ENCODE measurements at places on chromosomes 13 and 19.

DNA sequence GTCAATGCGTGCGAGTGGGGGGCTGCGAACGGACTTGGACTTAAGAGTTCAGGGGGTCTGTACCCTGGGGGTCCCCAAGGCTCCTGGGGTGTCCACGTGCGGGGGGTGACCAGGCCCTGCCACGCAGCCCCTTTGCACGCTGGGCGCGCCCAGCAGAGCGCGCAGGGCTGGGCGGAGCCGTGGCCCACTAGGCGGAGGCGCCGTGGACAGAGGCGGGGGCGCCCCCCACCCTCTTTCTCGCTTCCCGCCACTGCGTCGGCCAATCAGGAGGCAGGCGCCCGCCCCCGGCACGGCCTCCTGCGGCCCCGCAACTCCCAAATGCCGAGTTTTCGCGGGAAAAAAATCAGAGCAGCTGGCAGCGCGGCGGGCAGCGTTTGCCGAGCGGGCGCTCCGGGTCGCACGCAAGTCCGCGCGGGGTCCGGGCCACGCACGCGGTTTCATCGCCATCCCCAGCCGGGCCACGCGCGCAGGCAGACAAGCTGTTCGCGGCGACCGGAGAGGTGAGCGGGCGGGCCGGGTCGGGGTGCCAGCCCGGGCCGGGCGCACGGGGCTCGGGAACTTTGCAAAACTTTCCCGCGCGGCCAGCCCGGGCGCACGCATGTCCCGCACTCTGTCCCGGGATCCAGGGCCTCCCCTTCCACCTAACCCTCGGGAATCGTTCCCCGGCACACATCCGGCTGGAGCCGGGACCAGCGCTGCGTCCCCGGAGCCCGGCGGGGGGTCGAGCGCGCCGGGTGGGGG, at the start of gene UHRF1:
TSS of gene UHRF1 (plus strand) at position 346 of the 741 bp plus-strand sequence. CDS start 1,385 bp downstream, outside the sequence.
- DNase-seq = peak; percentile 45

DNA sequence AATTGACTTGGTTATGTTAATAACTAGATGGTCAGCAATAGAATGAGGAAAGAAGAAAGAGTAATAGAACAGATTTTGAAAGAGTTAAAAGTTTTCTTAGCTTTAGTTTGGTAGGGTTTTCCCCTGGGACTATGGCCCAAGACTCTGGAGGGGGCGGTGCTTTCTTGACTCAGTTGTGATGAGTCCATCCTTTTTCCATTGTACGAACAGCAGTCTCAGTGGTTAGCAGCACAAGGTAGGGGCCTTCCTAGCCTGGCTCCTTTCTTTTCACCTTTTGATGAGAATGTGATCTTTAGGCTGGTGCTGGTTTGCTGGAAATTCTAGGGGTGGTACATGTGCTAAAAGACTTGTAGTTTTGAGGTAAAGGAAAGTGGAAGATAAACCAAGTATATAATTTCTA, 38.8 kb downstream of the ZNF506 start:
- DNase-seq = no peak

DNA sequence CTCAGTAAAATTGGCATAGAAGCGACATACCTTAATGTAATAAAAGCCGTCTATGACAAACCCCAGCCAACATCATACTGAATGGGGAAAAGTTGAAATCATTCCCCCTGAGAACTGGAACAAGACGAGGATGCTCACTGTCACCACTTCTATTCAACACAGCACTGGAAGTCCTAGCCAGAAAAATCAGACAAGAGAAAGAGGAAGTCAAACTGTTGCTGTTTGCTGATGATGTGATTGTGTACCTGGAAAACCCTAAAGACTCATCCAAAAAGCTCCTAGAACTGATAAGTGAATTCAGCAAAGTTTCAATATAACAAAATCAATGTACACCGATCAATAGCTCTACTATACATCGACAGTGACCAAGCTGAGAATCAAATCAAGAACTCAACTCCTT, 63.3 kb downstream of the TNFSF13B start:
- no peak for DNase-seq

DNA sequence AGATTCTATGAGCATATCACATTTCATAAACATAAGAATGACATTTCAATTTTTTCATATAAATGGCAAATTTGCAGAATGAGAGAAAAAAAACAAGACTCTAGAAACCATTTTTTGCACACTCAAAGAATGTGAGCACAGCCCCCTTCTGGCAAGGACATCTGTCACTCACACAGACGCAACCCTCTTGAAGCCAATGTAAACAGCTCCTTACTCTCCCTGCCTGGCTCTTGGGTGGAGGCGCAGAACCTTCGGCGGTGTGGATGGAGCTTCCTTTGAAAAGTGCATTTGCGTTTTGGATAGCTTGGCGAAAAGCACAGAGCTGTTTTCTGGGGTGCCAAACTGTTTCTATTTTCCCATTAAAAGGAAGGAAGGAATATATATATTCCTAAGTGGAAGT, 367.6 kb upstream of the TSHZ3 start:
- DNase-seq = no peak

DNA sequence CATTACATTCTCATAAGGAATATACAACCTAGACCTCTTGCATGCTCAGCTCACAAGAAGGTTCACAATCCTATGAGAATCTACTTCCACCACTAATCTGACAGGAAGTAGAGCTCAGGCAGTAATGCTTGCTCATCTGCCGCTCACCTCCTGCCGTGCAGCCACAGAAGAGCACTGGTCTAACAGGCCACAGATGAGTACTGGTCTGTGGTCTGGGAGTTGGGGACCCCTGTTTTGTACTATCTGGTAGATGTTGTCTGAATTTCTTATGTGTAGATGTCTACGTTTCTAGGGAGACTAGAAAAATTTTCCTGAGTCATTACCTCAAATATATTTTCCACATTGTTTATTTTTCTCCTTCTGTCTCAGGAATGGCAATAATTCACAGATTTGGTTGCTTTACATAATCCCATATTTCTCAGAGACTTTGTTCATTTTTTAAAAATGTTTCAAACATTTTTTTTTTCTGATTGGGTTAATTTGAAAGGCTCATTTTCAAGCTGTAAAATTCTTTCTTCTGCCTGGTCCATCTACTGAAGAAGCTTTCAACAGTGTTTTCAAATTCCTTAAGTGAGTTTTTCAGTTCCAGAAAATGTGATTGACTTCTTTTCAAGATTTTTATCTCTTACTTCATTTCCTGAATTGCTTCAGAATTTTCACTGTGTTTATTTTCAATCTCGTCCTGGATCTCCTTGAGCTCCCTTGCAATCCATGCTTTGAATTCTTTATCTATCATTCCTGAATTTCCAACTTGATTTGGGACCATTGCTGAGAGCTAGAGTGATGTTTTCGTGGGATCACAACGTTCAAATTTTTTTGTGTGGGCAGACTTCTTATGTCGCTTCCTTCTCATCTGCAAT, 1322.2 kb downstream of the PCDH9 start:
- no peak for DNase-seq

- no peak for DNase-seq
Measured at GRCh38 chr13:20141238-20142022, 19.4 kb downstream of the GJA3 start.

- DNase-seq = no peak
Measured at GRCh38 chr13:112623051-112623711, 35.2 kb upstream of the TUBGCP3 start.

DNA sequence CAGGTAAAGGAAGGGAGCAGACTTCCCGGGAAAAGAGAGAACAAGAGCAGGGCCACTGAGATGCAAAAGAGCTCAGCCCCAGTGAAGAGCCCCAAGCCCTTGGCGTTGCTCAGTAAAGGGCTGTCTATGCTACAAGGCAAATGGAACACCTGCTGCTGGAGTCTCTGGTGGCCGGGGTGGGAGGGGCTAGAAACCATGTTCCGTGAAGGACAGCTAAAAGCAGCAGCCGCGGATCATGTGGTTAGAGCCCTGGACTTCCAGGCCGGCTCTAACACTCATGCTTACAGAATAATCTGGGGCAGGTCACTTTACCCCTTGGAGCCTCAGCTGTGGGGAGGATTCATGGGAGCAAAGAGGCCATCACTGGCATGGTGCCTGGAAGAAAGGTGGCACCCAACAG, 17.8 kb downstream of the POU2F2 start:
- no peak for DNase-seq

GRCh38 chr19:28443361-28443760, 769.6 kb downstream of the UQCRFS1 start:
- DNase-seq = no peak

DNA sequence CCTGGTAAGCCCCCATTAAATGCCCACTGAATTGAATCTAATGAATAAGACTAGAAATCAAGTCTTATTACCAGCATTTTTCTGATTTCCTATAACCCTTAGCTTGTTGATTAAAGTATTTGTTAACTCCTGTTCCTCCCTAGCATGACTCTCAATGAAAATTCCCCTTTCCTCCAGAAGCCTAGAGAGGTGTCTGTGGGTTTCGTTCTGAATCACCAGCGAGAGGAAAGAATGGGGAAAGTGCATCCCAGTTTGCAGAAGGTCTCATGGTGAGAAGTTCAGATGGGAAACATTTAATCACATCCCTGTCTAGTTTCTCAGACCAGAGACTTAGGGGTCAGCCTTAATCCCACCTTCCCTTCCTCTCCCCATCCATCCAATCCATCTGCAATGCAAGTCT, 26.9 kb downstream of the POU2F2 start:
- DNase-seq = no peak

GRCh38 chr13:62357887-62358645, 942.4 kb upstream of the PCDH20 start:
- no peak for DNase-seq

DNA sequence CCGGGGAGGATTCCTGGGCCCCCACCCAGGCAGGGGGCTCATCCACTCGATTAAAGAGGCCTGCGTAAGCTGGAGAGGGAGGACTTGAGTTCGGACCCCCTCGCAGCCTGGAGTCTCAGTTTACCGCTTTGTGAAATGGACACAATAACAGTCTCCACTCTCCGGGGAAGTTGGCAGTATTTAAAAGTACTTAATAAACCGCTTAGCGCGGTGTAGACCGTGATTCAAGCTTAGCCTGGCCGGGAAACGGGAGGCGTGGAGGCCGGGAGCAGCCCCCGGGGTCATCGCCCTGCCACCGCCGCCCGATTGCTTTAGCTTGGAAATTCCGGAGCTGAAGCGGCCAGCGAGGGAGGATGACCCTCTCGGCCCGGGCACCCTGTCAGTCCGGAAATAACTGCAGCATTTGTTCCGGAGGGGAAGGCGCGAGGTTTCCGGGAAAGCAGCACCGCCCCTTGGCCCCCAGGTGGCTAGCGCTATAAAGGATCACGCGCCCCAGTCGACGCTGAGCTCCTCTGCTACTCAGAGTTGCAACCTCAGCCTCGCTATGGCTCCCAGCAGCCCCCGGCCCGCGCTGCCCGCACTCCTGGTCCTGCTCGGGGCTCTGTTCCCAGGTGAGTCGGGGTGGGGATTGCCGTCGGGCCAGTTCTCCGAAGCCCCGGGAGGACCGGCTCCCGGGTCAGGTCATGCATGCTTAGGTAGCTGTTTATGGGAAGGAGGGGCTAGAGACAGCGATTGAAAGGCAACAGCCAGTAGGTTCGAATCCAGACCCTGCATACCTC, at the start of gene ICAM1:
TSS of gene ICAM1 (plus strand) at position 505 of the 779 bp plus-strand sequence. CDS start at position 545, 40 bp downstream.
- DNase-seq = peak; percentile 43

- no peak for DNase-seq
Measured at GRCh38 chr13:24035411-24035810, 125.1 kb upstream of the SPATA13 start.

DNA sequence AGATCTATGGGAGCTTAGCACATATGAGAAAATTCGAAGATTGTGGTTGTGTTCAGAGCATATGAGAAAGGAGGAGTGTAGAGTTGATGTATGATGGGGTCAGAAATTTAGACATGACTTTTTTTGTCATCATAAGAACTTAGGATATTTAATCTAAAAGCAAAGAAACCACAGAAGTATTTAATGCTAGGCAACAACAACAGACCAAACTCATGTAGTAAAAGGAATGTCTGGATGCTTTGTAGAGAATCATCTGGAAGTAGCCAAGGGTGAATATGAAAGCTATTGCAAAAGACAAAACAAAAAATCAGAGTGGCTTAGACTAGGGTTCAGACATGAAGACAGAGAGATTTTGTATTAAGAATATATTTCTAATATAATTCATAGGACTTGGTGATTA, 190.3 kb downstream of the SLITRK1 start:
- no peak for DNase-seq

DNA sequence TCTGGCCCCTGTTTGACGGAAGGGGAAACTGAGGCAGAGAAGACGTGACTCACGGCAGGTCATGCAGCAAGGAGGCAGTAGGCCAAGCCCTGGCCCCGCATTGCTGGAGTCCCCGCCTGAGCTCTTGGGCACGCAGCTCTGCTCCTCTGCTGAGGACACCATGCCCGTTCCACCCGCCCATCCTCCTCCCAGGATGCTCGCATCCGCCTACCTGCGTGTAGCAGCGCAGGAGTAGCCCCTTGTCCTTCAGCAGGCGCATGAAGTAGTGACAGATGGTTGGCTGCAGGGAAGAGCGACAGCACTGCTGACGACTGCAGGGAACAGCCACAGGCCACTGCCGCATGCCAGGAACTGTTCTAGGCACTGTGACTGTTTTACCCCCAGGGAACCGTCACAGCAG, 10.5 kb downstream of the SIRT2 start:
- DNase-seq = no peak

DNA sequence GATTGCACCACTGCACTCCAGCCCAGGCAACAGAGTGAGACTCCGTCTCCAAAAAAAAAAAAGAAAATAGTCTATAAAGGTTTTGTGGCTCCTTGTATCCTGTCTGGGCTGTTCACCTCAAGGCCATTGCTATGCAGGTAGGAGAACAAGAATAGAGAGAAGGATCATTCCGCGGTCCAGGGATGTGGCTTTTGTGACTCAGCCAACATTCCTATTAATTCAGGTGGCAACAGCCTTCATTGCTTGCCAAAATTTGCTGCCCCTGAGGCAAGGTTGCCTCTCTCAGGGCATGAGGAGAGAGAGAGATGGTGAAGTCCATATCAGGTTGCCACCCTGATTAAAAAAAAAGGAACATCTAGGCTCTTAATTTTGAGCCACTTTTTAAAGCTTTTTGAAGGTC, 8.0 kb downstream of the ZNF551 start:
- no peak for DNase-seq

GRCh38 chr13:77985866-77986636, 67.4 kb upstream of the EDNRB start:
- no peak for DNase-seq

- DNase-seq = no peak
Measured at GRCh38 chr19:51742789-51743188, 8.9 kb downstream of the FPR1 start.

DNA sequence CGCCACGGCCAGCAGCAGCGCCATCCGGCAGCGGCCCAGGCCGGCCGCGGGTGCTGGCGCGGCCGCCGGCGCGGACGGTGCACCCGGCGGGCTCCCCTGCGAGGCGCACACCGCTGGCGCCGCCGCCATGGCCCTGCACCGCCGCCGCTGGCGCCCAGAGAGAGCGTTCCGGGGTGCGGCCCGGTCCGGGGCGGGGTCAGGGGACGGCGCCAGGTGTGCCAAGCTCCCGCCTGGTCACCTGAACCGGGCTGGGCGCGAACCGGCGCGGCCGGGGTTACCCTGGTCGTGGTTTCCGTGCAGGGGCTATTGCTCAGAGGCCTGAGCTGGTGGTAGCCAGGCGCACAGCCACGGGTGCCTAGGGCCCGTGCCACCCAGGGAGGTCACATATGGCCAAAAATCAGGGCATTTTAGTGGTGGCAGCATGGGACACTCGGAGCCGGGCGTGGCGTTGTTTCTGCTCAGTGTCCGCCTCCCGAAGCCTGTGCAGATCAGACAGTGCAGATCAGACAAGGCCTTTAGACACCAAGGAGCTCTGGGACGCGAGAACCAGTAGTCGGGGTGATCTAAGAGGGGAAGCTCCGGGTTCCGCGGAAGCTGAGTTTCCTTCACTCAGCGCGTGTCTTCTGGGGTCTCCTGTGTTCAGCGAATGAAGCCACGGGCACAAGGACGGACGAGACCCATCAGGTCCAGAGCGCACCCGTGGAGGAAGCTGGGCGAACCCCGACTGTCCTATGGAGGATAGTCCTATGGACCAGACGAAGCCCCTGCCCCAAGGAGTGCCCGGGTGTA, at the start of gene TMEM238:
TSS of gene TMEM238 (minus strand) at position 162 of the 789 bp plus-strand sequence. CDS start at position 129, 33 bp downstream.
- DNase-seq = no peak

Measured in stimulated activated CD8-positive, alpha-beta memory T cell treated with anti-CD3 and anti-CD28 coated beads, Interleukin-7, amount 100 ng/mL, for 24 hours (primary cell).